ENCODE measurements at places on chromosomes 5 and 9.

DNA sequence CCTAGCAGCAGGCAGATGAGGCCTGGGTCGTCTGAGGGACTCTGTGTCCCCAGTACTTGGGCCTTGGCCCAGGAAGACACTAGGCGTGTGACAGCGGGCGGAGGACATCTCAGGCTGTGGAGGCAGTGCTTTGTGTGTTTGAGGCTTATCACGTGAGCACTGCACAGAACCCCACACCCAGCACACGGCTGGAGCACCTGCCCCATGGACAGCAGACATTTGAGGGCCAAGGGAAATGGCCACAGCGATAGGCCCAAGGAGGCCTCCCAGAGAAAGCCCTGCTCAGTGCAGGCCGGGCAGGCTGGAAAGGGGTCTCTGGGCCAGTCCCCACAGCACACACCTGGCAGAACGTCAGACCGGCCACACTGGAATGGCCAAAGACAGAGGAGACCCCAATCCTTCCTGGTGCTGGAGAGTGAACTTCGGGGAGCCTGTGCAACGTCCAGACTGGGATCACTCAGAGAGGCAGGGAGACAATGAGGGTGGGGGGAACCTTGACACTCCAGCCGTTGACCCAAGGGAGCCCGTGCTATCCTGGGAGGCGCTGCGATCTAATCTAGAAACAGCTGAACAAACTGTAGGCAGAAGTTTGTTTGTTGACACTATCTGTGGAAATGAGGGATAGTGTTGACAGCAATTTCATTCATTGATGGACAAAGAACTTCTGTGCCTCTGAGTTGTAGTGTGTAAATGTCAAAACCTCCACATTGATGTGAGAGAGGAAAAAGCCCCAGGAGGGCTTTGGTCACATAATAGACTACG is 19.6 kb upstream of the FLT4 start:
- DNase-seq, result no peak

DNA sequence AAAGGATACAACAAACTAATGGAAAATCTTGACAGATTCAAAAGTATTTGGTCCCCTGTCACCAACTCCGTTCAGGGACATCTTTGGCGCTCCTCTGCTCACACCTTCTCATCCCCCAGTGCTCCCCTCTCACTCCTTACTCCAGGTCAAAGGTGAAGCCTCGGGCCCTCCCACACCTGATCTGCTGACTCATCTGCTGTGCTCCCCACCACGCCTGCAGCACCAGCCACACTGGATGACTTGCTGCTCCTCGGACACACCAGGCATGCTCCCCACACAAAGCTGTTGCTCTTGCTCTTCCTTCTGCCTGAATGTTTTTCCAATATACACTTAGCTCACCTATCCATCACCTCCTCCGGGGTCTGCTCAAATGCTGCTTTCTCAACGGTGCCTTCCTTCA is 123.4 kb downstream of the ESM1 start:
- DNase-seq, result no peak

DNA sequence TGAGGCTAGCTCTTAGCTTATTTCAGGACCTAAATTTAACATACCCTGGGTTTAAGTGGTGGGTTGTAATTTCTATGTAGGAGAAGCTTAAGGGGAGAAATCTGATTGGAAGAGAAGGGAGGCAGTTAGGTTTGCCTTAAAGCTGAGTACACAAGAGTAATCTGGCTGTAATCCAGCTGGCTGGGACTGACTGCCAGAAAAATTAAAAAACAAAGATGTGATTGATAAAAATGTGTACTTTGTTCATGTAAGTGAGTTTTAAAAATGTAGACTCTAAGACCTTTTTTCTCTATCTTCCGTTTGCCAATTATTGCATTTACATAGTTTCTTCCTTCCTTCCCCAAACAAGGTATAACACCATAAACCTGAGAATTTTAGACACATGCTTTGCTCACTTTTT is 17.5 kb upstream of the MSMP start:
- no peak for DNase-seq

- DNase-seq, result no peak
Measured at GRCh38 chr9:95129476-95130291, 187.8 kb downstream of the FANCC start.

- DNase-seq, result no peak
Measured at GRCh38 chr9:127237801-127238200, 26.8 kb upstream of the GARNL3 start.

DNA sequence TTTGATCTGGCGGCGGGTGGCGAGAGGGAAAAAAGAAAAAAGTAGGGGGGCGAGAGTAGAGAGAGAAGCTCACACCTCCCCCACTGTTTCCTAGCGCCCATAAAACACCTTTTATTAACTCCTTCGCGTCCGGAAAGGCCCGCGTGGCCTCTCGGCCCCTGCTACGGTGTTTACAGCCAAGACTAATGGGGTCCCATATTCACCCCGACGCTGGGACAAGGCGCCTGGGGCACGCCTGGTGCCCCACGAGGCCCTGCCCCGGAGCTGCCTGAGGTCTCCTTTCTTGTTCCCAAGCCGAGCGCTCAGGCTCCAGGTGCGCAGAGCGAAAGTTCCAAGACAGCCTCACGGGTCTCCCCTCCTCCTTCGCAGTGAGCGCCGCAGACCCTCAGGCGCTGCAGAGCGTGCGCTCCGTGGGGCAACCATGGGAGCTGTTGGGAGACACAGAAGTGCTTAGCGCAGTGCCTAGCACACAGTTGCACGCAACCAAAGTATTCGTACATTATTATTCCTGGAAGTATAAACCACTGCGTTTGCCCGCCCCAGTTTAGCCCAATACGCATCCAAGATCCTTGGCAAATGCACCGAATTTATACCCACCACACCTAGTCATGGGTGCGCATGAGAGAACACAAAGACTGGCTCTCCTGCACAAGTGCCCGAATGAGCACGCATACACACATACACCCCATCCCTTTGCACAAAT is 4.3 kb downstream of the HAND1 start:
- no peak for DNase-seq

DNA sequence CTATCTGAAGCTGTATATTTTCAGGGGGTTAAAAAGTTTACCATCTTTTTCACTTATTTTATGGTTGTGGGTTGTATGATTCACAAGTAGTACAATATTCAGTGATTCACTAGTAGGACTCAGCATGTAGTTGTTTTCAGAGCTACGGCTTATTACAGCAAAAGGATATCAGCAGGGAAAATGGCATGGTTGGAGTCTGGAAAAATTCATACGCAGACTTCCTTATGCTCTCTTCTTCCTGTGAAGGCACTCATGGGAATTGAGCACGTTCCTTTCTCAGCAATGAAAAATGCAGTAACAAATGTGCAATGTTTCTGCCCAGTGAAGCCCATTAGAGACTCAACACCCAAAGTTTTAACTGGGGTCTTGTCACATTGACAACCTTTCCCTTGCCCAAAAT is 250.5 kb downstream of the KCNN2 start:
- no peak for DNase-seq

GRCh38 chr5:36646507-36647023 is 40.2 kb downstream of the SLC1A3 start:
- DNase-seq, result no peak
